Brain (organoid and tissue), 16 donors: ENCODE measurements at places on chromosomes 4 and X.

DNA sequence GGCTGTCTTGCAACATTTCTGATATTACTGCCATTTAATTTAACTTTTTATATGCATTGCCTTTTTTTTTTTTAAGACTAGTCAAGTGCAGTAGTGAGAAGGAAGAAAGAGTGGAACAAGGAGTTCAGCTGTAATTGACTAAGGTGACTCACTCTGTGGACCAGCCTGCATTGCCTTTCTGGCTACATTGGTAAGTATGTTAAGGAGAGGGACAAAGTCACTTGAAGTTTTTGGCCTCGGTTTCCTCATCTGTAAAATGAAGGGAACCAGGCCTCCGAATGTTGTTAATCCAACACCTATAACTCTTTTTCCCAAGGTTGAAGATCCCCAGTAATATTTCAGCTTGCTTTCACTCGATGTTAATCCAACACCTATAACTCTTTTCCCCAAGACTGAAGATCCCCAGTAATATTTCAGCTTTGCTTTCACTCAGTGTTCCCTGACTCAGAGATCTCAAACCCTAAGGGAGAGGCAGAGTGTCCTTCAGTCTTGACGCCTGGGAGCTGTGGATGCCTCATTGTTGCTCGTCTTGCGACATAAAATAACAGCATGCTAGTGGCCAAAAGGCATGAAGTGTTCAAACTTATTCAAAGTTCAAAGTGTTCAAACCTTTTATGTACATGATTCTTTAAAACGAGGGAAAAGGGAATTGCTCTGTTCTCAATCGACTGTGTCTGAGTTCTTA is 102.0 kb downstream of the SORBS2 start:
- no peak for DNase-seq

GRCh38 chr4:38765382-38765781 is 17.4 kb downstream of the TLR10 start:
- DNase-seq, result no peak

GRCh38 chr4:154044108-154044531 is 255.2 kb upstream of the SFRP2 start:
- DNase-seq, result no peak

GRCh38 chr4:188041721-188042120 is 46.1 kb downstream of the ZFP42 start:
- DNase-seq, result no peak

DNA sequence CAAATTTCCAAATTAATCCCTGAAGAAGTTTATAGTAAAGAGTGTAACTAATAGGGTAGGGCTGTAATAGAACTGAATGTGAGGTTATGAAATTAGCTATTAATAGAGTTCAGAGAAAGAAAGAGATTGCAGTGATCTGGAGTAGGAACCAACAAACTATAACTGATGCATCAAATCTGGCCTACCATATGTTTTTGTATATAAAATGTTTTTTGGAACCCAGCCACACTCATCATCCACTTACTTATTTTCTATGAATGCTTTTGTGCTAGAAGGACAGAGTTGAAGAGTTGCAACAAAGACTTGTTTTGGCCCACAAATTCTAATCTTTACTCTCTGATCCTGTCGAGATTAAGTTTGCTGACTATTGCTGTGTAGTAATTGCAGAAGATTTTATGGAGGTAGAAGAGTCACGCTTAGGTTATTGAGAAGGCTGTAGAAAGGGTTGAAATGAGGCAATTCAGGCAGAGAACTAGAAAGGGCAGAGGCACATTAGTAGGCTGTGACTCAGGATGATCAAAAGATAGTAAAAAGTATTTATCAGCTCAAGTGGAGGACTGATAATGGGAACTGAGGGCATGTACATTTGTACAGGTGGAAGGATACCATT is 298.7 kb upstream of the EMCN start:
- DNase-seq, result no peak

GRCh38 chr4:152321923-152322322 is 214.0 kb downstream of the FBXW7 start:
- no peak for DNase-seq

DNA sequence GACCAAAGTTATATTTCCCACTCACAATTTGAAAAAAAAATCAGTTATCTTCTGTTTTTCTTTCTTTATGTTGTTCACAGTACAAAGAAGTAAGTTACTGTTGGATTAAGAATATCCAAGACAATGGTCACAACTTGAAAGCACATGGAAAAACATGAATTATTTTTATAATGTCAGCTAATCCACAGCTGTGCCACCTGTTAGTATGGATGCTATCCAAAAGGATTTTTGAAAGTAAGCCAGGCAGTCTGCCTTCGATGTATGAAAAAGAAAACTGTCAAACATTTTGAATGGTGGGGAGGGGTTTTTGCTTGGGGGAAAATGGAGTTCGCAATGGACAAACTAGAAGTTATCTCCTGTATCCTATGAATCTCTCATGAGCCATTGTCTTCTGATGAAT is 6.2 kb downstream of the GPM6A start:
- DNase-seq, result peak; percentile 49

- peak; percentile 73 for DNase-seq
These were observed 570.7 kb downstream of the BCOR start for GRCh38 chrX:39527025-39527424.

DNA sequence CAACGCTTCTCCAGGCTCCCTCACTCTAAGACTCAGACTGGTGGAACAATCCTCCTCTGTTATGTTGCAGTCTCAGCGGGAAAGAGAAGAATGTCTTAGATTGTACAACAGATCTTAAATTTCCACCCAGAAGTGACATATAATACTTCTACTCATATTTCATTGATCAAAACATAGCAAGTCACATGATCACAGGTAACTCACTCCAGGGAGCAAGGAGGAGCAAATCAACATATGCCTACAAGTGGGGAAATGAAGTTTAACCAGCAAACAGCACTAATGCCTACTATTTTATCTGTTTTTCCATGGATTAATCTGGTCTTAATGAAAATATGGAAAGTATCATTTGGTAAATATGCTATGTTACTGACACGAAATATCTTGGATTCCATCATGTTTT is 819.8 kb downstream of the CCSER1 start:
- no peak for DNase-seq

DNA sequence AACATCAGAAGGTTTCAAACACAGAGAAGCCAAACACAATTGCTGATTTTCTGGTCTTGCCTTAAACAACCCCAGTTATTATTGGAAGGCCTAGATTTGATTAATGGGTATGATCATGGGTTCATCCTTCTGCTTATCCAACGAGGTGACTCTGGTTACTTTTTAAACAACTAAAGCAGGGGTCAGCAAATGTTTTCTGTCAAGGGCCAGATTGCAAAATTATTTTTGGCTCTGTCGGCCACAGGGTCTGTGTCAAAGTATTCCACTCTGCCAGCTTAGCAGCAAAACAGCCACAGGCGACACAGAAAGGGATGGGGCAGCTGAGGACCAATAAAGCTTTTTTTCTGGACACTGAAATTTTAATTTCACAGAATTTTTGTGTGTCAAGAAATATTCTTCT is 249.1 kb upstream of the STS start:
- DNase-seq, result no peak

GRCh38 chr4:25015012-25015411 is 15.7 kb downstream of the LGI2 start:
- peak; percentile 61 for DNase-seq

- DNase-seq, result no peak
These were observed 114.8 kb upstream of the ATP6AP2 start for GRCh38 chrX:40465735-40466551.

- no peak for DNase-seq
These were observed 160.7 kb downstream of the FHIP1A start for GRCh38 chr4:151569650-151570049.

GRCh38 chr4:123244137-123244536 is 152.5 kb upstream of the SPRY1 start:
- DNase-seq, result no peak

GRCh38 chr4:48180234-48180633 is 46.2 kb upstream of the TXK start:
- DNase-seq, result no peak

GRCh38 chr4:80540785-80541469 is 205.4 kb downstream of the CFAP299 start:
- DNase-seq, result no peak

GRCh38 chr4:85672959-85673358 is 198.0 kb downstream of the ARHGAP24 start:
- no peak for DNase-seq

DNA sequence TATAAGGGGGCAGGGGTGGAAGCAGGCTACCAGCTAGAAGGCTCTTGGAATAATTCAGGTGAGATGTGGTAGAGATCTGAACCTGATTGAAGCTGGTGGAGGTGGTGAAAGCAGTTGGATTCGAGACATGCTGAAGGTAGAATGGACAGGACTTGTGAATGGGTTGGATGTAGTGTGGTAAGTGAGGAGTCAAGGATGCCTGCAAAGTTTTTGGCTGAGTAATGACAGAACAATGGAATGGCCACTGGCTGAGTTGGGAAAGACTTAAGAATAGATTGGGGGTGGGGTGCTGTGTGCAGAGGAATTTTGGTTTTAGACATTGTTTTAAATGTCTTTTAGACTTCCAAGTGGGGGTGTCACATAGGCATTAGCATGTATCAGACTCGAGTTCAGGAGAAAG is 33.5 kb downstream of the HPF1 start:
- DNase-seq, result no peak

DNA sequence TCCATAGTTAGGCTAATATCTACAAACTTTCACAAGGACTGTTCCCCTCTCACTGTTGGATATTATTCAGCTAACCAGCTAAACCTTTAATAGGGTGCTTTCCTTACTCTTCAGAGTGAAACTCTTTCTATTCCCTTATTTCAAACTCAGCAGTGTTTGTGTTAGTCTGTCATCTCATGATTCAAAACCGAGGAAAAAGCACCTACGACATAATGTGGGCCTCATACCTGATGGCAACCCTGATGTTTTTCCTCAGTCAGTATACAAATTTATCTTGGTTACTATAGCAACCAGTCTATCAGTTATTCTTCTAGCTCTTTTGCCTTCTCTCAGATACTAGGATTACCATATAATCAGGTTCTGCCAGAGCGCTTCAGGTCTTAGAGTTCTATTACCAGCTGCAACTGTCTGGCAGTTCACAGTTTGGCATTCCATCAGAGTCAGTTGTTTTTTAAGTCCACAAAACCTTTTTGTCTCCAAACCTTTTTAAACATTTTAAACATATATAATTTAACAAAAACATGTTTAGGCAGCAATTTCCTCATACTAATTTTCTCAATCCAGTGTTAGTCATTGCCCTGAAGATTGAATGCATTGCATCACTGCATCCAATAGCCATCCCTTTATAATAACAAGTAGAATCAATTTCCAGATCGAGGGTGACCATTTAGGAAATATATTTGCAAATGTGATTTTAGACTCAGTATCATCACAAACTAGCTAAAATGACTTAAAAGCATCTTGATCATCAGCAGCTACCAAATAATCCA is 7.4 kb downstream of the WDR44 start:
- no peak for DNase-seq

DNA sequence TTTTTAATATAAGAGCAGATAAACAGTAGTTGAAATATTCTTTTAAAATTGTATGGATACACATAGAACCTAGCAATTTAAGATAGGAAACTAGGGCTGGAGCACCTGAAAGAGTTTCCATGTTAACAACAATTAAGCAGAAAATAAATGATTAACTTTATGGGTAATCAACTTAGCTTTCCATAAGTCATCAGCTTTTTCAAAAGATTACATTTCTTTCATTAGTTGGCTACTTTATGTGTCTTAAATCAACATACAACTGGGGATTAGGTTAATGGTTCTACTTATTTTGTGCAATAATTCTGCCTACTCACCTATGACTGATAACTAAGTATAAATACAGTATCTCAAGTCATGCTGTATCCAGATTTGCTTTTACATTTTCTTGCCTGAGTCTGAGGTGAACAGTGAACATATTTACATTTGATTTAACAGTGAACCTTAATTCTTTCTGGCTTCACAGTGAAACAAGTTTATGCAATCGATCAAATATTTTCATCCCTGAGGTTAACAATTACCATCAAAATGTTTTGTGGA is at the start of gene ANXA10:
ANXA10 (plus strand) TSS at position 362 of the 537 bp plus-strand sequence; CDS start at position 526, 164 bp downstream.
- no peak for DNase-seq

DNA sequence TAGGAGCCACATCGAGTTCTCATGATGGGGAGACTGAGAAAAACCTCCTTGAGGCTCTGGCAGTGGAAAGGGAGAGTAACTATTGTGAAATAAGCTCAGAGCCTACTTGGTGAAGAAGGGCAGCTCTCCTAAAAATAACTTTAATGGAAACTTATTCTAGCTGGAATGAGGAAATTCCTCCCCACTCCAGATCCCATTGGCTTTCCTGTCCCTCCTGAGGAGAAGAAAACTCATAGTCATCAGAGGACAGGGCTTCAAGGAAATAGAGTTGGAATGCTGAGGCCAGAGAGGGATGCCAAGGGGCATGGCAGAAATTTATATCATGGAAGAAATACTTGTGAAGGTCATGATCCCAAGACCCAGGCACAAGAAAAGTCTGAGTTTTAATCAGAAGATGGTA is 70.7 kb upstream of the TAPT1 start:
- DNase-seq, result no peak
